ENCODE measurements at places on chromosomes 4 and X.
A peak's percentile ranks its signal among the peaks of the same experiment; 100 is the strongest.

GRCh38 chr4:103152381-103152780, 45.8 kb downstream of the CENPE start:
- DNase-seq, result no peak

DNA sequence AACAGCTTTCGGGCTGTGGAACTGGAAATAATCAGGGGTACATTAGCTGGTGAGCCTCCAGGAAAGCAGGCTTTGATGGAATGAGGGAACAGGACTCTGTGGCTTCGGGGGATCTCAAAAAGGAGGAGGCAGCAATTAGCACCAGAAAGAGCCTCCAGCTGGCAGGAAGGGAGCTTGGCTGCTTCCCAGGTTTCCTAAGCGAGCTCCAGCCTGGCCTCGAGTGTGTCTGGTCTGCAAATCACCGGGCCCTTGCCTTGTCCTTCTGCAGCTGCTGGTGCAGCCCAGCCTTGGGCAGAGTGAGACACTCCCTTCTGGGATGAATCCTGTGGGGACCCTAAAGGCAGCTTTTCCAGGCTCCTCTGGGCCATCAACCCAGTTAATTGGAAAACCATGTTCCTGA, 10.7 kb upstream of the PDHA1 start:
- no peak for DNase-seq

DNA sequence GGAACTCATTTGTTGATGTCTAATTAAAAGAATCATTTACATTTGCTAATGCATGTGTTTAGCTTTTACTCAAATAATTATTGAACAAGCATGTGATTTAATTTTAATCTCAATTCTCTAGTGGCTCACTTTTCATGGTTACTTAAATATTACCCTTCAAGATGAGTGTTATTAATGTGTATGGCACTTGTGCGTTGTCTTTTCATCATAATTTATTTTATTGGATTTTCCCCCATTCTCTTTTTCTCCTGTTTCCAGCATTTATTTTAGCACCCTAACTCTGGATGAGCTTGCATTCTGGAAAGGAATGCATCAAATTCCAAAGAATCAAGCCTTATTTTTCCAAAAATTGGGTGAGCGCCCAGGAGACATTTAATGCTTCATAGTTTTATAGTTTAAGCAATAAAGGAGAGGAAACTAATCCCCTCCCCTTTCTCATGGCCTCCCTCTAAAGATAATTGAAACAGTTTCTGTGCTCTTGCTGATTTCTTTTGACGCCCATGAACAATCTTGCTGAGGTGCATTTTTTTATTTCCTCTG, 191.1 kb upstream of the FAT4 start:
- no peak for DNase-seq

GRCh38 chrX:19899217-19899788, 11.9 kb upstream of the SH3KBP1 start:
- DNase-seq, result no peak

GRCh38 chr4:10013722-10014121, 7.6 kb downstream of the SLC2A9 start:
- DNase-seq, result peak; percentile 60

DNA sequence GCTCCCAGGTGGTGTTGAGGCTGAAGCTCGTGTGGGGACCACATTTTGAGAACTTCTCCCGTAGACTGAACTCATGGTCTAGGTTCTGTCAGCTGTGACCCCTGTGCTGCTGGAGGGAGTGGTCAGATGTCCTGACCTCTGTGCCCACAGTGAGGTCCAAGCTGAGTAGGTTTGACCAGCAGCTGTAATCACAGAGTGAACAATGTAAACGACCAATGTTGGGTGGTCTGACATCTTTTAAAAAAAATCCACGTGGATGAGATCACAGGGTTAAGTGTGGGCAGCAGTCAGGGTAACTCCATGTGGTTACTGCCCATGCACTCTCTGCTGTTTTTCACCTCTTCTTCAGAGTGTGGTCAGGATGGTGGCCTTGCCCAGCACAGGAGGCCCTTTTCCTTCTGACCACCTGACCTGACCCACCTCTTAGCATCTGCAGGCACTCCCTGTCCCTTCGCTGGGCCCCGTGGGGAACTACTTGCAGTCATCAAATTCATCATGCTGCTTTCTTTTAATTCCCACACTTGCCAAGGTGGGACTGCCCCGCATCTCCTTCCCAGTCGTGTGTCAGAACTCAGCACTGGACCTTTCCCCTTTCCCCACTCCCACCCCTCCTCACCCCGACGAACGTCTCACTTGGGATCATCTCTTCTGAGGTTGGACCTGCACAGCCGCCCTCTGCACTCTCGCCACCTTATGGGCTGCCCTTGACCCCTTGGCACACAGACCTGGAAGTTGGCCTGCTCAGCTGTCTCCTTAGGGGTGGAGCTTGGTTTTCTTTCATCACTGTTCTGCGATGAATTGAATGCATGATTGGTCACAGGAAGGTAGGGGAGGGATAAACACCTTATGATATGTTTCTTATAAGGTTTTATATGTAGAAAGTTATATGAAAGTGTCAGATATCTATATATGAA, 120.1 kb downstream of the PTTG2 start:
- DNase-seq, result no peak

GRCh38 chrX:56228914-56229313, 3.2 kb upstream of the KLF8 start:
- DNase-seq, result no peak

GRCh38 chr4:26887143-26887542, 26.5 kb downstream of the STIM2 start:
- no peak for DNase-seq

- no peak for DNase-seq
These were observed 175.5 kb downstream of the NLGN4X start for GRCh38 chrX:6053141-6053540.

DNA sequence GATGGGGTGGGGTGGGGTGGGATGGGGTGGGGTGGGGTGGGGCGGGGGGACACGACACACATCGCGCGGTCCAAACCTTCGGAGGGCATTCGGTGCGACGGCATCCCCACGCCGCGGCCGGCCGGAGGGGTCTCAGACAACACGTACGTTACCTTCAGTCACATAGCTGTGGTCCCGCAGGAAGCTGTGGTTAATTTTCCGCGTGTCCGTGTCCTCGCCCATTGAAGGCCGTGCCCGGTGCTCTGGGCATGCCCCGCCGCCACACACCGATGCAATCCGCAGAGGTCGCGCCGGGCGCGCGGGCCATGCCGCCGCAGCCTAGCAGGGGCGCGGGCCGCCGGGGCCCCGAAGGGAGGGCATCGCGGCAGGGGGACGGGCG, 417 bp downstream of the PPP2R2C start:
- DNase-seq, result no peak

DNA sequence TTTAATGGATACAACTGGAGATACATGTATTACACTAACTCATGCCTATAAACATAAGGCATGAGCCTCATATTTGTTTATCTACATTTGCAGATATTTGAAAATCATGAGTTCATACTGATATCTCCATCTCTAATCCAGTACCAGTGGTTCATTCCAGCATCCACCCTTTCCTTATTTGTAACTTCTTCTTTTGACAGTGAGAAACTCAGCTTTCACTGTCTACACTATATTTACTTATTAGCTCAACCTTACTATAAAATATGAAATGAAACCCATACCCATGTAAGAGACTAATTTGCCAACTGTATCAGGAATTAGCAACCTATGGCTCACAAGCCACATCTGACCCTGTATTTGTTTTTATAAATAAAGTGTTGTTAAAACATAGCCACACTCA, 161.9 kb upstream of the GPRIN3 start:
- no peak for DNase-seq

DNA sequence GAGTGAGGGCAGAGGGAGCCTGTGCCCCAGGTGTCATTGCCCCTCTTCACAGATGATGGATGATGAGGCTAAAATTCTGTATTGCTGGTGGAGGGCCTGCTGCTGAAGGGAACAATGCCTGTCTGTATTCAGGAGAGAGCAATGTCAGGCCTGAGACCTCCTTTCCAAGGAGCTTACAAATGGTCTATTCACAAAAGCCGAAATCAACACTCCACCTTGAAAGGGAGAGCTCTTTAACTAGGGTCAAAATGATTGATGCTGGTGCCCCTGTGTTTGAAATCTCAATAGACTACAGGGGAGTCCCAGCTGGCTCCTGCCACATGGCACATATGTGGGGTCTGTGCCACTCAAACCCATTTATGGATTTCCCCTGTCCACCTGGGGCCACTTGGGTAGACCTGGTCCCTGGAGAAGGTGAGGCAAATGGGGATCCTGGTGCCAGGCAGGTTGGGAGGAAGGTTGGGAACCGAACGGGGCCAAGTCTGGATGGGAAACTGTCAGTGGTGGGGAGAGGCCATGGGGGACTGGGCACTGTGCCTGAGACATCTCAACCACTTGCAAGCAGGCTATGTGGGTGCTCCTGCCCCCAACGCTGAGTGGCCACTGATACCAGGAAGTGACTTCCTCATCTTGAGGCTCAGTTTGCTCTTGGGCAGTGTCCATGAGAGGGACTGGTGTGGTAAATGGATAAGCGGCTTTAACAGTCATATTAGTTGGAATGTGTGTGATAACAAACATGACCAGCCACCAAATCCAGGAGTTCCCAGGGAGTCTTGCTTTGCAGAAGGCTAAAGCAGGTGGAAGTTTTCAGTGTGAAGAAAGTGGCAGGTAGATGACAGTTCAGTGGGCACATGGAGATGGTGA, 223.8 kb upstream of the PSAPL1 start:
- DNase-seq, result no peak

GRCh38 chr4:159017323-159018026, 85.4 kb upstream of the RAPGEF2 start:
- DNase-seq, result no peak

Measured in activated CD4-positive, alpha-beta T cell treated with anti-CD3 and anti-CD28 coated beads, Interleukin-2, amount 50 U/mL, for 48 hours (primary cell).